ENCODE measurements at places on chromosomes 1 and 21.

DNA sequence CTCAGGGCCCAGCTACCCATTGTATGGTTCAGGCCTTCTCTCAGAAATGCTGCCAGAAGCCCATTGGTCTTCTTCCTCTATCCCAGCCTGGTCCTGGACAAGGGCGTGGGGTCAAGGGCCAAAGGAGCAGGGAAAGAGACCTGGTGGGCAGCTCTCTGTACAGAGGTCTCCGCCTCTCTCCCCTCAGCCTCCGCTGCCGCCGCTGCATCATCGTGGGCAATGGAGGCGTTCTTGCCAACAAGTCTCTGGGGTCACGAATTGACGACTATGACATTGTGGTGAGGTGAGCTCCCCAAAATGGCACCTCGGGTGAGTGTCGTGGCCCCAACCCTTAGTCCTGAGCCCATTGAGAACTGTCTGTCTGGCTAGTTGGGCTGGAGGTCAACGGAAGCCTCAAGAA is 34.6 kb upstream of the ARTN start:
- DNase-seq = no peak

GRCh38 chr1:185570962-185571361 is 163.2 kb upstream of the HMCN1 start:
- DNase-seq = no peak

DNA sequence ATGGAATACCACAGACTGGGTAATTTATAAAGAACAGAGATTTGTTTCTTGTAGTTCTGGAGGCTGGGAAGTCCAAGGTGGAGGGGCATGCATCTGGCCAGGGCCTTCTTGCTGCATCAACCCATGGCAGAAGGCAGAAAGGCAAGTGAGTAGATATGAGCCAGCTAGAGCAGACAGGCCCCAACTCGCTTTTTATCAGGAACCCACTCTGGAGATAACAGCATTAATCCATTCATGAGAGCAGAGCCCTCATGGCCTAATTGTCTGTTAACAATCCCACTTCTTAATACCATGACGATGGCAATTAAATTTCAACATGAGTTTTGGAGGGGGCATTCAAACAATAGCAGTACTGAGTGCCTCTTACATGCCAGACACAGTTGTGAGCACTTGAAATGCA is 87.2 kb upstream of the SOX13 start:
- no peak for DNase-seq

DNA sequence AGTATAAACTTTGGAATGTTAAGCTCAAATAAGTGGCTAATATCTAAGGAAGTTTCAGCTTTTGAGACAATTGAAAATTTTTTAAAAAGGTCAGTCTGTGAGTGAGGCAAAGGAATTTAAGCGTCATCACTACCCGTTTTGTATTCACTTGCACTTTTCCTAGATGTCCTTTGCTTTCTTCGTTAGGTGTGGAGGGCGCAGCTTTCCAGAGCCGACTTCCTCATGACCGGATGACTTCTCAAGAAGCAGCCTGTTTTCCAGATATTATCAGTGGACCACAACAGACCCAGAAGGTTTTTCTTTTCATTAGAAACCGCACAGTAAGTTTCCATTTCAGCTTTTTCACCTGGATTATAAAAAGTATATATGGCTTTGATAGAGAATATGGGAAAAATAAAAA is 30.9 kb downstream of the KDM1A start:
- DNase-seq = no peak

Measured in COR-L47 (cell line).